ENCODE measurements at places on chromosomes 1 and 21.

DNA sequence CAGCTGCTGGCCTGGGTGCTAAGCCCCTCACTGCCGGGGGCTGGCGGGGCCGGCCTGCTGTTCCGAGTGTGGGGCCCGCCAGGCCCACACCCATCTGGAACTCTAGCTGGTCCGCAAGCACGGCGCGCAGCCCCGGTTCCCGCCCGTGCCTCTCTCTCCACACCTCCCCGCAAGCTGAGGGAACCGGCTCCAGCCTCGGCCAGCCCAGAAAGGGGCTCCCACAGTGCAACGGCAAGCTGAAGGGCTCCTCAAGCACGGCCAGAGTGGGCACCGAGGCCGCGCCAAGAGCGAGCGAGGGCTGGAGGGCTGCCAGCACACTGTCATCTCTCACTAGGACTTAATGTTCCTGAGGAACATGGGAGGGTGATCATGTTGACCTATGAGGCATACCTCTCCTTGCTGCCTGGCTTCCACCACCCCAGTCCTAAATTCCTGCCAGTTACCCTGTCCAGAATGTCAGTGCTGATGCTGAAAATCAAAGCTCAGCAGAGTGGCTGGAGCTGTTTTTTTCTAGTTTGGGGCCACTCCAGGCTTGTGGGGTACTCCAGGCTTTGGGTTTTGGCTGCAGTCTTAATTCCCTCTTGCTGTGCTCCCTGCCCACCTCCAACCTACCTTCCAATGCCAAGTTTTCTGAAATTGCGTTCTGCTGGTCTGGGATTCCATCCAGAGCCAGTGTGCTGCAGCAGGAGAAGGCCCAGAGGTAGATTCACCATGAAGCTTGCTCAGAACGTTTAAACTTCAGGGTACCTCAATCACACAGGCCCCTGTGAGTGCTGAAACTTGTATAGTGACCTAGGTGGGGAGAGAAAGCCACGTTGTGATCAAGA lies 44.2 kb upstream of the LPGAT1 start:
- no peak for DNase-seq

DNA sequence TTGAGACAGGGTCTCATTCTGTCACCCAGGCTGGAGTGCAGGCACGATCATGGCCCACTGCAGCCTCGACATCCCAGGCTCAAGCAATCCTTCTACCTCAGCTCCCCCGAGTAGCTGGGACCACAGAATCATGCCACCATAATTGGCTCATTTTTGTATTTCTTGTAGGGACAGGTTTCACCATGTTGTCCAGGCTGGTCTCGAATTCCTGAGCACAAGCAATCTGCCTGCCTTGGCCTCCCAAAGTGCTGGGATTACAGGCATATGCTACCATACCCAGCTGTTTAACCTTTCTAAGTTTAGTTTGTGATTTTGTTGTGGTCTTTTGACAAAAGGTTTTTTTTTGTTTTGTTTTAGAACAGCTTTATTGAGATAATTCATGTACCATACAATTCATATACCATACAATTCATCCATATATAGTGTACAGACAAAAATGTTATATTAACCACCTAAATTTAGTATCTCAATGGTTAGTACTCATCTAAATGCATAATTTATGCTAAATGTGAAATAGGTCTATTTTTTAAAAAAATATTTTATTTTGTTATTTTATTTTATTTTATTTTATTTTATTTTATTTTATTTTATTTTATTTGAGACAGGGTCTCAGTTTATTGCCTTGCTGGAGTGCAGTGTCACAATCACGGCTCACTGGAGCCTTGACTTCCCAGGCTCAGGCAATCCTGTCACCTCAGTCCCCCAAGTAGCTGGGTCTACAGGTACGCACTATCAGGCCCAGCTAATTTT lies 8.9 kb downstream of the ZMPSTE24 start:
- no peak for DNase-seq

DNA sequence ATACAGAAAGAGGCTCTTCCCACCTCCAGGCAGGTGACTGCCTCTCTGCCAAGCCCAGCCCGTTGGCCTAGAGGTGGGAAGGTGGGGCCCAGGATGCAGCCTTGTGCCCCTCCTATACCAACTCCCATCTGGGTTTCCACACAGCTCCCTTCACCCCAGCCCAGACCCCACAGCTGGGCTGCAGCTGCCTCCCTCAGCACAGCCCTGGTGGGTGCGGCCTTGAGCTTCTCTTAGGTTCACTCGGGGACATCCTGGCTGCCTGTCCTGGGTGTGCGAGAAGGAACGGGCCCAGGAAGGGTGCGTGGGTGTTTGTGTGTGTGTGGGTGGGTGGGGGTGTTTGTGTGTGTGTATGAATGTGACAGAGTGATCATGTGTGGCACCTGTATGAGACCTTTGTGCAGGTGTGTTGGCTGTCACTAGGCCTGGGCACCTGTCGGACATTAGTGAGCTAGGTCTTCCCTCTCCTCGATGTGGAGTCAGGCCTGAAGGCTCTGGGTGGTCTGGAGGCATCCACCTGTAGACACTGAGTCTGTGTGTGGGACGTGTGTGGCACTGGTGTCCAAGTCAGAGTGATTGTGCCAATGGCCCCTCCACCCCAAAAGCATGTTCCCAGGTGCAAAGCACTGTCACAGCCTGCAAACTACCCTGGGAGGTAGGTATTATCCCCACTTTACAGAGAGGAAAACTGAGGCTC lies 30.7 kb downstream of the FOXO6 start:
- DNase-seq = no peak

- DNase-seq = no peak
These were observed 148.7 kb downstream of the PGBD5 start for GRCh38 chr1:230277201-230278025.

All from T-helper 1 cell (primary cell).